ENCODE measurements at places on chromosomes 5 and 9.

GRCh38 chr5:137164961-137165360 is 334.2 kb downstream of the SPOCK1 start:
- DNase-seq: no peak

- no peak for DNase-seq
These were observed 91.1 kb upstream of the FBN2 start for GRCh38 chr5:128629157-128629556.

- no peak for DNase-seq
These were observed 208.4 kb upstream of the MPDZ start for GRCh38 chr9:13487936-13488335.

GRCh38 chr9:134971196-134971595 is 53.5 kb upstream of the FCN1 start:
- DNase-seq: no peak

GRCh38 chr5:42970636-42971559 is 69.2 kb downstream of the ANXA2R start:
- DNase-seq: no peak

DNA sequence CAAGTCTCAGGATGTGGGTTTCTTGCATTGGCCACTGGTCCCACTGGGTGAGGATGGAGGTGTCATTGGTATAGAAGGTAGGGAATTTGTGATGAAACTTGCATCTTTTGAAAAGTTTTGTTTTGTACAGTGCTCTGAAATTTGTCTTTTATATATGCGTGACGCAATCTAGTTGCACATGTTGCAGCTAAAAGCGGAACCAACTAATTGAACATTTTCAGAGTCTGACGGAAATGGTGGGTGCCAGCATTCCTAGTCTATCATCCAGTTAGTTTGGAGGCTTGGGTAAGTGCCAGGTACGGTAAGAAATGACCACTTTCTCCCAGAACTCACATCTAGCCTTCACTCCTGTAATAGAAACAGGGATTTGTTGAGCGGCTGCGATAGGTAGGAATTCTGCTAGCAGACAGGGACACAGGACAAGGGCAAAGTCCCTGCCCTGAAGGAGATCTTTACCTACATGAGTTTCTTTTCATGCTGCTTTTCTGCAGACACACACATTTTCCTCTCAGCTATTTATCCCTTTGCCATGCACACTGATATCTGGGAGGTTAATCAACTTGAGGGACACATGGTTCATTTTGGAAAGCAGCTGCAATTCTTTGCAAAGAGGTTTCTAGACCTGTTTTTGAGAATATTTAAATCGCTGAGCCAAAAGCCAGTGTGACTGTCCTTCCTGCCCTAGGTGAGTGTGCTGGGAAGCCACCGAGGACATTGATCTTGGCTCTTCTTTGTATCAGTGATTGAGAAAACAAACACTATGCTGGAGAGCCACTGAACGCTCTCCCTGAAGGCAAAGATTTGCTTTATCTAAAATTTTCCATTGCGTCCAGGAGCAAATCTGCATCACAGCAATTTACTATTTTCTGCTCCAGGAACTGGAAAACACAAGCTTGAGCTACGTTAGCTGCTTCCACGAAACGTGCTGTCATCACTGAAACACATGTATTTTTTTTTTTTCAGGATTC is 89.7 kb downstream of the DAP start:
- no peak for DNase-seq

DNA sequence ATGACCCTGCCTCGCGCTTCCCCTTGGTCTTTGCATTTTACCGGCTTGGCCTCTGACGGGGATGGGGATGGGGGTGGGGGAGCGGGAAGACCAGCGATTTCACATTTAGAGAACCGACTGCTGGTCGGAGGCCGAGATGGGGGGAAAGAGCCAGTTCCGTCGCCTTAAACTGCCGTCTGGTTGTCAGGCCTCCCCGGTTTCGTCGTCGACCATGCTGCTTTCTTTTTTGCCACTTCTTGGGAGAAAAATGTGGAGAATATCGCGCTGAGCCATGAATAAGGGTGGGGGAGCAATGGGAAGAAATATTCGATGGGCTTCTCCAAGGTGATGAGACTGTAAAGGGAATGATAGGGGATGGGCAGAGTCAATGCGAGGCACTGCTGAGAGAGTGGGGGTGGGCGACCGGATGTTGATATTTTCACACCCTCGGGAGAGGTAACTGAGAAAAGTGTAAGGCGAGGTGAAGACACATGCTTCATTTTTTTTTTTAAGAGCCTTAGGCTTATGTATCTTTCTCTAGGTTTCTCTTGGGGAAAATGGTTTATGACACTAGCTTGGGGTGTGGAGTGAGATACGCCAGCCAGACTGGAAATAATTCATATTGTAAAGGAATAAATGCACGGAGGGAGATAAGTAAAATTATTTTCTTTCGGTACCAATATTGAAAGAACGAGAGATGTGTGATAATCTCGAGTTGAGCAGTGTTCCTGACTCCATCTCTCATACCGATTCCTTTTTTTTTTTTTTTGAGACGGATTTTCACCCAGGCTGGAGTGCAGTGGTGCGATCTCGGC is 1.1 kb downstream of the KIF2A start:
- no peak for DNase-seq

- DNase-seq: no peak
These were observed 69.7 kb downstream of the FOCAD start for GRCh38 chr9:20753761-20754160.

DNA sequence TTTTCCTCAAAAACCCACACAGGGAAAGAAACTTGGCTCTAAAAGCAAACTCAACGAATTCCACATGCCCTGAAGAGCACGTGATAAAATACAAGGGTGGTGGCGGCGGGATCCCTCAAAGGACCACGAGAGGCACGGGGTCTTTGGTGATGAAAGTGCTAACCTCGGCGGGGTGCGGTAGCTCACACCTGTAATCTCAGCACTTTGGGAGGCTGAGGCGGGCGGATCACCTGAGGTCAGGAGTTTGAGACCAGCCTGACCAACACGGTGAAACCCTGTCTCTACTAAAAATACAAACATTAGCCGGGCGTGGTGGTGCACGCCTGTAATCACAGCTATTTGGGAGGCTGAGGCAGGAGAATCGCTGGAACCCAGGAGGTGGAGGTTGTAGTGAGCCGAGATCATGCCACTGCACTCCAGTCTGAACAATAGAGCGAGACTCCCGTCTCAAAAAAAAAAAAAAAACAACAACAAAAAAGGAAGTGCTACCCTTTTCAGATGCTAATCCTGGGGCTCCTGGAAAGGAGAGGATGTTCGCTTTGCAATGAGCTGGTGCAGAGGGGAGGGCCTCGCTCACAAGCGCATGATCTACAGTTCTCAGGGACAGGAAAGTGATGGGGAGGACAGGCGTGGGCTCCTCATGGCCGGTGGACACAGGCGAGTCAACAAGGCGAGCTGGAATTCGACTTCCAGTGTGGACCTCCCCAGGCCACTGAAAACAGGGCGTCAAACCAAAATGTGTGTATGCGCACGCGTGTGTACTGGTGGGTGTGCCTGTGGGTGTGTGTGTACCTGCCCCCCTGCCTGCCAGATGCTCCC is 54.1 kb downstream of the USP20 start:
- no peak for DNase-seq

GRCh38 chr5:173602423-173602822 is 14.0 kb downstream of the BOD1 start:
- DNase-seq: no peak

- no peak for DNase-seq
These were observed 7.1 kb downstream of the RXRA start for GRCh38 chr9:134333234-134333873.

- DNase-seq: no peak
These were observed 429.2 kb downstream of the DMAC1 start for GRCh38 chr9:7370381-7370780.

DNA sequence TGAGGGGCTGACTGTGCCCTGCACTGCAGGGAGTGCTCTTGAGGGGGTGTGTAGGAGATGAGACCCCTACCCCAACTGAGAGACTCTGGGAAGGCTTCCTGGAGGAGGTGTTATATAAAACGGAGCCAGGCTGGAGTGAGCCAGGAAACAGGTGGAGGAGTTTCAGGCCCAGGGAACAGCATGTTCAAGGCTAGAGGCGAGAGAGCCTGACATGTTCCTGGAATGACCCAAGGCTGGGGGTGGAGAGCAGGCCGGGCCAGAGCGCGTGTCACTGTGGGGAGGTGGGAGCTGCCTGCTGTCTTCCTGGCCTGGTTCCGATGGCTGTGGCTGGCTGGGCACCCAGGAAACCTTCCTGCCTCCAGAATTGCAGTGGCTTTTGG is 48.7 kb downstream of the RXRA start:
- DNase-seq: no peak

DNA sequence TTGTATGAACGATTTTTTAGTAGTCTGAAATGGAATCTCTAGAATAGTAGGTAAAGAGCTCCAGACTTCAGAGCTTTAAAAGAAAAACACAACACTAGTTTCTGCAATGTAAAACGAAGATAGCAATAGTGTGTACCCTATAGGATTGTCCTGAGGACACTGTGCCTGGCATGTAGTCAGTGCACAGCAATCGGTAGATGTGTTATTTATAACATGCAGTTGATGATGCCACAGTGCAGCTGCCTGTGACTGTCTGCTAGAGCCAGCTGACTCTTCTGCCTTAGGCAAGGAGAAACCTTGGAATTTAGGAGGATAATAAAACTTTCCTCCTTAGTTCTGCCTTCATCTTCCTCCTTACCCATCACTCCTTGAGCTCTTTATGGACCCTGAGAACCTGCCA is 27.7 kb upstream of the TMOD1 start:
- DNase-seq: no peak

- no peak for DNase-seq
These were observed 58.6 kb downstream of the ENC1 start for GRCh38 chr5:74581988-74582365.

DNA sequence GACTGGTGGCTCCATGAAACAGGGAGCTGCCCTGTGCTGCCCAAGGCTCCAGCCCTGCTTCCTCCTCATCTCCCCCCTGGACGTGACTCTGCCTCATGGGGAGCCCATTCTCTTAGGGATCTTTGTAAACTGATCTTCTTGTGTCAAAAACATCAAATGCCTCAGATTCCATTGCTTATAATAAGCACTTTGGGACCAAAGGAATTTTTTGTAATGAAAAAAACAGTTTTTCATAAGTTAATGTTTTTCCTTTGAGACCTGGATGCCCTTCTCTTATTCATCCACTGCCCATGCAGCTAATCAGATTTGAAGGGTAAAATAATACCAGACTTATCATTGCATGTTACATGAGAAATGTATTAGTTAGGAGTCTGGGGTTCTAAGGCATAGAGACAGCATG is 41.7 kb downstream of the PALM2AKAP2 start:
- DNase-seq: no peak

DNA sequence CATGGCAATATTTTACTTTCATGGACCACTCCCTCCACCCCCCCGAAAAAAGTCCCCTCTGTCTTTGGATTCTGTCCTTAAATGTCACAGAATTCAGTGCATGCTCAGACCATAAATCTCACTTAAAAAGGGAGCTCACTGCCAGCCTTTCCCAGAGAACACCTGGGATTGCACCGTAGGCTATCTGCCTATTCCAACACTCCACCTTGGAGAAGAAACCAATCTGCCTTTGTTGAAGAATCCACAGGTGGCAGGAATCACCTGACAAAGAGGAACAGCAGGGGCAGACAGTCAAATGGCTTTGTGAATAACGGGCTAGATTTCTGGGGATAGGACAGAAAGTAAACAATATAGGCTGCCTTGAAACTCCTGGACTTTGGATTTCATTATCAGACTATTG is 306.7 kb upstream of the BRINP1 start:
- no peak for DNase-seq

- DNase-seq: no peak
These were observed 30.9 kb upstream of the CDK20 start for GRCh38 chr9:88005240-88005639.

GRCh38 chr9:88164850-88165249 is 26.6 kb upstream of the SPATA31C2 start:
- DNase-seq: no peak

- DNase-seq: no peak
These were observed 72.0 kb upstream of the GABRA1 start for GRCh38 chr5:161775891-161776290.

DNA sequence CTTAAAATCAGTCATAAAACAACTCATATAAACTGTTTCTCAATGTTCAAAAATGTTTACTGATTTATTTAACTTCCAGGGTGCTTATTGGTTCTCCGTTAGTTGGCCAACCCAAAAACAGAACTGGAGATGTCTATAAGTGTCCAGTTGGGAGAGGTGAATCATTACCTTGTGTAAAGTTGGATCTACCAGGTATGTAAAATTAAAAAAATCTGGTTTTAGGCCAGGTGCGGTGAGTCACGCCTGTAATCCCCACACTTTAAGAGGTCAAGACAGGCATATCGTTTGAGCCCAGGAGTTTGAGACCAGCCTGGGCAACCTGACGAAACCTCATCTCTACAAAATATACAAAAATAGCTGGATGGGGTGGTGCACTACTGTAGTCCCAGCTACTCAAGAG is 73.7 kb downstream of the ITGA1 start:
- DNase-seq: no peak

DNA sequence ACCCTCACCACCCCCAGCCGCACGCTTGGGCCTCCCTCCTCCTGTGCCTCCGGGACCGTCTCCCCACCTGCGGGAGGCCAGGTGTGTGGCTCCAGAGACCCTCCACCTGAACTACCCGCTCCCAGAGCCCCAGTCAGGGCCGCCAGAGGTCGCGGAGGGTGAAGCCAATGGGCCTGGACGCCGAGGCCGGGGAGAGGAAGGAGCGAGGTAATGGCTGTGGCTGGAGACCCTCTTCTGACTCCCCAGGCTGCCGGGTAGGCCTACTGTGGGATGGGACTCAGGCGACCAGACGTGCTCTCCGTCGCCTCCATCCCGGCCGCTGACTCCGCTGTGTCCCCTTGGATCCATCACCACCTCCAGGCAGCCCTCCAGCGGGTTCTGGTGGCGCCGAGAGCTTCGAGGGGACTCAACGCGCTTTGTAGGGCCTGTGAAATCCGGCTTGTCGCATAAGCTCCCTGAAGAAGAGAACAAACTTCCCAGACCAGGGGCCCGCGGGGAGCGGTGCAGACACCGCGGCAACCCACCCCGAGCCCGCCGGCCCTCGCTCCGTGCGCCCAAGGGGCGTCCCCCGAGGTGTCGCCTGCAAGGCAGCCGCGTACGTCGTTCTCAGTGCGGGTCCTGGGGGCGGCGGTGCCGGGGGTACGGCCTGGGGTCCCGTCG is 12.6 kb downstream of the IRX2 start:
- no peak for DNase-seq

DNA sequence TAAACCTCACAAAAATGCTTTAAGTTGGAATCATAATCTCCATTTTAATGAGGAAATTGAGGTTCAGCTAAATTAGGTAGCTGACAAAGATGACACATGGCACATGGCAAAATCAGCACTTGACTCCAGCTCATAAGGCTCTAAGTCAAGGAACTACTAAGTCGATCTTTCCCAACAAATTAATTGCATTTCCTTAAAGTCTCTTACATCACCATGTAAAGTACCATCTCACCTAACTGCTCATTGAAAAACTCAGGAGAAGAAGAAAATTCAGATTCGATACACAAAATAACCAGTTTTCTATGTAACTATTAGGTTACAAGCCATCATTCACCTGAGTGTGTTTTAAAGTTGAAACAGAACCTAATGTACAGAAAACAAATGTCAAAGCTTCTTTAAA is 85.8 kb upstream of the IFNE start:
- DNase-seq: no peak

GRCh38 chr5:53607886-53608285 is 47.4 kb downstream of the NDUFS4 start:
- no peak for DNase-seq
